ENCODE measurements at places on chromosomes 13 and 19.

GRCh38 chr19:11018763-11019162 is 57.9 kb downstream of the SMARCA4 start:
- no peak for DNase-seq

- DNase-seq = no peak
Observed at GRCh38 chr13:32203736-32204135, 111.4 kb downstream of the ZAR1L start.

GRCh38 chr13:21364916-21365315 is 94.2 kb downstream of the ZDHHC20 start:
- no peak for DNase-seq

DNA sequence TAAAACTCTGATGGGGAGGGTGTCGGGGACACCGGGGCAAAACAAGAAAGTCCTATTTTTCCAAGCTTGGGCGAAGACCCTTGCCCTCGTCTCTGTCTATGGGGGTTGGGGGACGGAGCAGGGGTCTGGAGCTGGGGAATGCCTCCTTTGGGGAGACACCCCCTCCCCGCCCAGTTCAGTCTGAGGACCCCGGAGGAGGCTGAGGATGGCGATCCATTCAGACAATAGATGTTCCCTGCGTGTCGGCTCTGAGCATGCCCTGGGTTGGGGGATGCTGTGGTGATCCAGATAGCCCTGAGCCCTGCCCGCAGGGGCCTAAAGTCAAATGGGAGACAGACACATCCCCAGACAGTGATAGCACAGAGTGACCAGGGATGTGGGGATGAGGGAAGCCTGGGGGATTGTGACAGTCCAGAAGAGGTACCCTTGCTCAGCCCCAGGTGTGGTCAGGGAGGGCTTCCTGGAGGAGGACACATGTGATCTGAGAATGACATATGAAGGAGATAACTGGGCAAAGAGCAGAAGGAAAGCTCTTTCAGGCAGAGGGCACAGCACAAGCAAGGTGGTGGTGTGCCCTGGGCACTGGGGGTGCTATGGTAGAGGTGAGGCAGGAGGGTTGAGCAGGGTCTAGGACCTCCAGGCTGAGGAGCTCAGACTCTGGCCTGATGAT is 9.1 kb downstream of the LRFN3 start:
- no peak for DNase-seq

DNA sequence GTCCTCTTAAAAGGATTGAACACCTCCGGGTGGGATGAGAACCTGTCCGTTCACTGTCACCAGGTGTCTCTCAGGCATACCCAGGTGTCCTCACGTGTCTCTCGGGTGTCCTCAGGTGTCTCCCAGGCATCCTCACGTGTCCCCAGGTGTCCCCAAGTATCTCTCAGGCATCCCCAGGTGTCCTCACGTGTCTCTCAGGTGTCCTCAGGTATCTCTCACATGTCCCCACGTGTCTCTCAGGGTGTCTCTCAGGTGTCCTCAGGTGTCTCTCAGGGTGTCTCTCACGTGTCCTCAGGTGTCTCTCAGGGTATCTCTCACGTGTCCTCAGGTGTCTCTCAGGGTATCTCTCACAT is 33.8 kb downstream of the ATP4B start:
- DNase-seq = no peak

GRCh38 chr19:35030257-35031071 is at the start of gene SCN1B:
Gene SCN1B, plus strand, starts transcription at chr19:35030470. Its CDS starts 351 bp downstream, at chr19:35030821.
- DNase-seq = peak; percentile 75

DNA sequence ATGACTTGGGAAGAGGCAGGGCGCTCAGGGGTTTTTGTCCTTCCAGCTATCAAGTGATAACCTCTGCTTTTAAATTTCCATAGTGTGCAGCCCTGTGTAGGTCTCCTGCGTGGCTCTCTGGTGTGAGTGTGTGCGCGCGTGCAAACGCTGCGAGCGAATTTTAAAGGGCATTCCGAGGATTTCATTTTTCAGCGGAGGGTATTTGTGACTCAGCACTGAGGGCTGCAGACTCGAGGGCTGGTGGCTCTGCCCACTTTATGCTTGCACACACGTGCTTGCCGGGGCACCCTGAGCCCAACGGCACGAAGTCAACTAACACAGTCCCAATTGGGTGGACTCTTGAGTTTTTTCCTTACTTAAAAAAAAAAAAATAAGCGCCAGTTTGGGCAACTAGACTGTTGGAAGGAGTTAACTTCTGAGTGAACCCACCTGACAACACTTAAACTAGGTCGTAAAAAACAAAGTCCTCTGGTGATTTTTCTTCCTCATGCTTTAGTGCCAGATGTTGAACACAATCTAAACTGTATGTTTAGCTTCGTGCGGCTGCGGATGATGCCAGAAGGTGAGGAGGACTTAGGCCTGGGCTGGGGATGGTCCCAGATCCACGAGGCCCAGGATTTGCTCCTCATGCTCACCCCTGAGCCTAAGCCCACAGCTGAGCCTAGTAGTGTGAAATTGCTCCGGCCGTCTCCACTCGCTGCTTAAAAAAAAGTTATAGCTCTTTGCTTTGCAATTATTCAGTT is 2.1 kb downstream of the FGF9 start:
- no peak for DNase-seq

DNA sequence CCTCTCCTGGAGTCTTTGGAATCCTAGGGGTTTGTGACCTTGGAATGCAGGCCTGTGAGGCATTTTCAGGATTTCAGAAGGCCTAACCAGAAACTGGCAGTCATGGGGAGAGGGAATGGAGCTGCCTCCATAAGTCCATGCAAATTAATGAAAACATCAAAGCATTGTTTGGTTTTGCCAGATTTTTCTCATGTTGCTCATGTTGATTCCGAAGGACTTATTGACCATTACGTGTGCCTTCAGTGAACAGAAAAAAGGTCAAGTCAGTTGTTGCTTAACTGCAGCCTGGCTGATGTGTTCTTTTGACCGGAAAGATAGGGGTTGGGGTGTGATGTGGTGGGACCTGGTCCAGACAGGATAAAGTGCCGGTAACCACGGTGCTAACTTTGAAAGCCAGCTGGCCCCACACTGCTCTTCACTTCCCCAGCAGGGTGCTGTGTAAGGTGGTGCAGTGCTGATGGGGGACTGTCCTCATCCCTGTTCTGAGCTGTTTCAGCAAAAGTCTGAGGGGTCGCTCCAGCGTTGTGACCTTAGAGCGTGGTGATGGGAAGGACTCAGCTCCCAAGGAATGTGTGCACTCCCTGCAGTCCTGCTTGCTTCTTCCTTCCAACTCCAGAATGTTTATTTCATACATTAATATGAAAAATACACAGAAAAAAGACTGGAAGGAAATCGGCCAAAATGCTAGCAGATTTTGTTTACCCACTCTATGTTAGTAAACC is 3.5 kb downstream of the RNF113B start:
- peak; percentile 22 for DNase-seq

DNA sequence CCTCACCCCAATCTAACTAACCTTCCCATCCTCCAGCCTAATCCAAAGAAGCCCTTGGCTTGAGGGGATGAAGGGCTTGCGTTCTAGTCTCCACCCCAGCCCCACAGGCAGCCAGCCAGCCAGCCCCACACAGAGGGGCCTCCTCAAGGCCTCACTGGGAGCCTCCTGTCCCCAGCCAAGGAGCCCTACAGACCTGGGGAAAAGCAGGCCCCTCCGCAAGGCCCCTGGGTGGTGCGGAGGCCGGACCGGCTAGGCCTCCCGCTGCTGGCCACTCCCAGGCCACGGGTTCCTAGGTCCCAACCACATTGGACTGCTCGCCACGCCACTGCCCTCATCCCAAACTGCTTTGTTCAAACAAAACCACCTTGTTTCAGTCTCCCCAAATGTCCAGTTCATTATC is 78.0 kb downstream of the ZIC5 start:
- DNase-seq = no peak

GRCh38 chr19:6890401-6890913 is 3.1 kb downstream of the ADGRE1 start:
- DNase-seq = no peak

DNA sequence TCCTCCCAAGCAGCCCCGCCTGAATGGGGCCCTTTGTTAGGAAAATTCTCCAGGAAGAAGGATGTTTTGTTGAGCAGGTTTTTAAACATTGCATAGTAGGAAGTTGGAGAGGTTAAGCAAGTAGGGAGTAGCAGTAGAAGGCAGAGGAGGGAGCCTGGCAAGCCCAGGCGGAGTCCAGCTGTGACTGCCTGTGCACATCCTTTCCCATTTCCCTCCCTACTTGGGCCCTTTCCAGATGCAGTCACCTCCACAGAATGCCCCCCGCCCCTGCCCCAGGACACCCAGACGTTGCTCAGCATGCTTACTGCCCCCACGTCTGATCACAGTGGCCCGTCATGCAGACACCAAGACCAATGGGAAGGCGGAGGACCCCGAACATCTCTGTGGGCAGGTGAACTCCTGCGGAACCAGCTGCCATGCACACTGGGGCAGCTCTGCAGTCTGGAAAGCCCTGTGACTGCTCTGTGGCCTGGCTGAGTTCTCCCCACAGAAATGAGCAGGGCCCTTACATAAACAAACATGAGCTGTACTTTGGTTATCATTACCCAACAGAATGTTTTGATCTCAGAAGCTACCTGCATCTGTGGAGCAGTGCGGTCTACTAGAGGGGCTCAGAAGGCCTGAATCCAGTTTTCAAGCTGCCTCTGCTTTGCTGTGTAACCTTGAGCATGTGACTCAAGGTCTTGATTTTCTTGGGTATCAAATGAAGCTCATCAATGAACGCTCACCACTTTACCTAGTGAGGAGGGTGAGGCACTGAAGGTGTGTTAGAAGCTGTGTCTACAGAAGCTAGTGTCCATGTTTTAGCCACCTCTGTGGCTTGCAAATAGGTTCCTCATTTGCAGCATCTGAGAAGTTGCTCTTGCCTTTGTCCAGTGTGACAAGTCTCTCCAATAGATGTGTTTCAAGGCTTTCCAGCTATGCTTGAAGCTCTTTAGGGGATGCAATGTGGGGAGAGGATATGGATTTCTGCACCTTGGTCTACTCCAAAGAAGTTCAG is 84.2 kb downstream of the TNFRSF19 start:
- no peak for DNase-seq

GRCh38 chr13:114080739-114081561 is 51.5 kb downstream of the RASA3 start:
- DNase-seq = no peak

GRCh38 chr13:21670883-21671619 is at the start of gene FGF9:
Gene FGF9, plus strand, starts transcription at chr13:21671073. Its CDS starts 840 bp downstream, at chr13:21671913.
- DNase-seq = no peak

- DNase-seq = no peak
Observed at GRCh38 chr13:50855681-50856080, 12.2 kb upstream of the DLEU7 start.

DNA sequence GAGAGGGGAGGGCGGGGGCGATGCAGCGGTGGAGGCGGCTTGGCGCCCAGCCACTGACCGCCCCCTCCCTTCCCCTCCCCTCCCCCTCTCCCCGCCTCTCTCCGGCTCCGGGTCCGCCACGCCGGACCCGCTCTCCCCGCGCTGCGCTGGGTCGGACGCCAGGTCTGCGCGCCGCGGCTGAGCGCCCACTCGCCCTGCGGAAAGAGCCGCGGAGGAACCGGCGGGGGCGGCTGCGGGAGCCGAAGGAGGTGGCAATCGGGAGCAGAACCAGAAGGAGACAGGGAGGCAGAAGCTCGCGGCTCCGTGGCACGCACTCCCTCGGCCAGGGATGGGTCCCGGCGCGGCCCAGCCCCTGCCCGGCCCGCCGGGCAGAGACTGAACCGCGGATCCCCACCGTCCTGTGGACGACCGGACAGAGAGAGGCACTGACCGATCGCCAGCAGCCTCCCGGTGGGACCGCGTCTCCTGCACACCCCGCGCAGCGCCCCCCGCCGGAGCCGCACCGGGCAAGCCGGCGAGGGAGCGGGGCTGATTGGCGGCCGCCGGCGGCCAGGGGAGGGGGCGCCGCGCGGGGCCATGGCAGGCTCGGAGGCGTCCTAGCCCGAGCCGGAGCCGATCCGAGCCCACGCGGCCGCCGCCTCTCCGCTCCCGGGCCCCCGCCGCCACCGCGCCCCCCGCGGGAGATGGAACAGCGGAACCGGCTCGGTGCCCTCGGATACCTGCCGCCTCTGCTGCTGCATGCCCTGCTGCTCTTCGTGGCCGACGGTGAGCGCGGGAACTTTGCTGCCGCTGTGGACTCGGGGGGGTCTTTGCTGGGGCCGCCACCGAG is at the start of gene VSTM2B:
Gene VSTM2B (plus strand): TSS at position 94 of the 829 bp plus-strand sequence. CDS start 590 bp downstream, at position 684.
- no peak for DNase-seq

GRCh38 chr19:4057931-4058692 is 8.6 kb downstream of the ZBTB7A start:
- DNase-seq = peak; percentile 81

GRCh38 chr13:33434676-33435075 is 149.1 kb upstream of the STARD13 start:
- no peak for DNase-seq

DNA sequence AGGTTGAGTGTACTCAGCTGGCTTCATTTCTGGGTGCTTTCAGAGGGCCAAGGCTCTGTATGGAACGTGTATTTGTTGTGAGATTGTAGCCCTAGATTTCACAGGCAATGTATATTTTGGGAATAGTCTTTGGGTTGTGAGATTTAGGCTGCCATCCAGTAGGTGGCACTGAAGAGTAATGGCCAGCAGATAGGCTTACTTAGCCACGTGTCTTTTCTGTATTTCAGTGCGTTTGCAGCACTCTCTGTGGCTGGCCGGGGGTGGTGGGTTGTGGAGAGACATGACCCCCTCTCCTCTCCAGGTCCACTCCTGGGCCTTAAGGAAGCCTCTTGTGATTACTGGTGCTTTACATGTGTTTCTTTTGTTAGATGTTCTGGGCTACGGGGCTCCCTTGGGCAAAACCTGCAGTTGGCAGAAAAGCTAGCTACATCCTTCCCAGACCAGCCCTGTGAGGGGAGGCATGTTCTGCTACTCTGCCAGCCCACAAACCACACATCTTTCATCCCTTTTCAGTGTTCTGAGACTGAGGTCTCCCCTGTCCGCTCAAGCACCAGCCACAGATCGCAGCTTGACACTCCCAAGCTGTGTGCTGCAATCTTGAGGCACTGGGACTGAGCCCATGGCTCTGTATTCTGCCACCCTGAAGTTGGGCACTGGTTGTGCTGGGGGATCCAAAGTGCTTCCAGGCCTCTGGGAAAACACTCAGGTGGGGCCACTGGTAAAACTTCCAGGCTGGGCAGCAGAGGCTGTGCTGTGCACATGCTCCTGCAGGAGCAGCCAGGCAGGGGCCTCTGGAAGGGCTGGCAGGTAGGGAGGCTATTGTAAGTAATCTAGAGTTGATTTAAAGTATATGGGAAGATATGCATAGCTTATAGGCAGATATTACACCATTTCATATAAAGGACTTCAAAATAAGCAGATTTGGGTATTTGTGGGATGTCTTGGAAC is 1096.8 kb upstream of the PCDH20 start:
- DNase-seq = peak; percentile 1

- no peak for DNase-seq
Observed at GRCh38 chr13:35501661-35502235, 25.3 kb upstream of the MAB21L1 start.

DNA sequence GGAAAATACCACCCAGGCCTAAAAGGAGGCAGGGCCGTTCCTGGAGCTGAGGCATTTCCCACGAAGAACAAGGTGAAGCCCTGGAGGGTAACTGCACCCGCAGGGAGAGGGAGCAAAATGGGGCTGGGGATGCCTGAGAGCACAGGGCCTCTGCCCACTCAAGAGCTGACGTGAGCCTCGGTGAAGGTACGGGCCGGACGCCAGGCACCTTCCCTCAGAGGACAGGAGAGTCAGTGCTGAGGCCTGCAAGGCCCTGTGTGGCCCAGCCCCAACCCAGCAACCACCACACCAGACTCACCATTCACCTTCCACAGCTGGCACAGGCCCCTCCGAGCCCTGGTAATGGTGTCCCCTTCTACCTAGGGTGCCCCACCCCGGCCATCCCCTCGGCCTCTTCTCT is 36.3 kb downstream of the DNMT1 start:
- no peak for DNase-seq

GRCh38 chr19:38399081-38399480 is 3.8 kb upstream of the FAM98C start:
- no peak for DNase-seq

Data from HTR-8/SVneo (cell line).